Articular chondrocyte of knee joint (primary cell): ENCODE measurements at places on chromosomes 6 and 20. TPM values are rescaled to one million over a fixed set of nuclear protein-coding genes. Genes with fewer than 3 reads are reported as not detected.

RAD21L1 gene
- not detected in 2 replicates for total RNA-seq

LIN28B gene
- not detected in 2 replicates for total RNA-seq

NR2E1 gene
- total RNA-seq: not detected in 2 replicates

COMMD7 gene
- 46.0 and 56.1 TPM in 2 replicates for total RNA-seq

SLC2A10 gene
- 37.6 and 38.8 TPM in 2 replicates for total RNA-seq

HLA-DRB5 gene
- total RNA-seq: 0.32 TPM in 1 of 2 replicates, not detected in the other

IPCEF1 gene
- total RNA-seq: 0.13 and 0.22 TPM in 2 replicates

TFB1M gene
- 13.1 and 13.7 TPM in 2 replicates for total RNA-seq

NNAT gene
- total RNA-seq: 0.13 and 0.32 TPM in 2 replicates

FUCA2 gene
- total RNA-seq: 87.9 and 94.6 TPM in 2 replicates

CDH26 gene
- total RNA-seq: 0.26 and 0.32 TPM in 2 replicates

HDGFL1 gene
- total RNA-seq: not detected in 2 replicates

PXMP4 gene
- total RNA-seq: 4.7 and 8.9 TPM in 2 replicates

CRIP3 gene
- 0.32 TPM in 1 of 2 replicates, not detected in the other for total RNA-seq

KCNK17 gene
- total RNA-seq: not detected in 2 replicates

LY6G6F gene
- not detected in 2 replicates for total RNA-seq

AGPAT4 gene
- total RNA-seq: 23.2 and 24.0 TPM in 2 replicates

PBOV1 gene
- not detected in 2 replicates for total RNA-seq

LIME1 gene
- total RNA-seq: 1.3 and 1.6 TPM in 2 replicates

CLPSL2 gene
- not detected in 2 replicates for total RNA-seq
